ENCODE measurements at places on chromosomes 11 and 22. TPM values are rescaled to one million over a fixed set of nuclear protein-coding genes. Genes with fewer than 3 reads are reported as not detected.

DNA sequence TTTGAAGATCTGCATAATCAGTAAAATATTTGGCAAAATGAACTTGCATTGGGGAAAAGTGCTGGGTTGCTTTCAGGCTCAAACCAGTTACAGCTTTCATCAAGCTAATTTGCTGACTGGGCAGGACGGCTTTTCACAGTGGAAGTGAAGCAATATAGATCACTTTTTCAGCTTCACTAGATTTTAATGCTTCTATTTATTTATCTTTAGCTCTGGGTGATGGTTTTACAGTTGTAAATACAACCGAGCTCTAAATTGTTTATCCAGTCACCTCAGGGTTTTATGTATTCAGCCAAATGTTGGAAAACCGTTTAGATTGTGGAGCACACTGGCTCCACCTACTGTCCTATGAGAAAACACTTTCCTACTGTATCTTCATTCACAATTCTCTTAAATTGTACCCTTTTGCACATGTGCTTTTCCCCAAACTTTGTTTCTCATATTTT is 58.2 kb downstream of the ACER3 start:
- no peak for DNase-seq

DNA sequence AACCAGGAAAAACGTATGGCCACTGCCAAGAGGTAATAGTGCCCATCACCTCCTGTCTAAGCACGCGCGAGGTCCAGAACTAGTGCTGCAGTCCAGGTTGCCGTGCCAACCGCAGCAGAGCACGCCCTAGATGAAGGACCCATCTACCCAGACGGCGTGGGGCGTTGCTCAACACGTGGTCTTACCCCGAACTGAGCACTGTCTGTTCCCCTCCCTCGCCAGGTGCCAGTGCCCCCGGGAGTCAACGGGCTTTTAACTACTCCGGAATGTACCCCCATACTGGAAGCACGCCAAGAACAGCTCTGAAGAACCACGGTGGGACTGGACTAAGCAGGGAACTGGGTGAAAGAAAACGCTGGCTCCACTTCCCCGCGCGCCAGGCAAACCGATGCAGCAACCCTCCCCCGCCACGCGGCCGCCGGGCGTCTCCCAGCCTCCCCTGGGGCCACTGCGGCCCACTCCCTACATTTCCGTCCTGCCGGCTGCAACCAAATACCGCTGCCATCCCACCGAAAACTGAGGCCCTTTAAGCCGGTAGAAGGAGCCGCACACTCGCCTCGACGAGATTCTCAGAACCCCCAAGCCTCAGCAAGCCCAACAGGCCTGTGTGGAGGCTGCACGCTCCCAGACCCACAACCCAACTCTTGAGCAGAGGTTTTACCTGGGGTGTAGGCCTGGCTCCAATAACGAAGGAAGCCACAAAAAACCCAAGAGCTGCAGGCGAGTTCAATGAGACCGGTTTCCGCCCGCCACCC is at the start of gene HSPA8:
HSPA8 (minus strand) TSS at position 734 of the 755 bp plus-strand sequence. CDS start 812 bp downstream, outside the sequence.
- DNase-seq = no peak

DNA sequence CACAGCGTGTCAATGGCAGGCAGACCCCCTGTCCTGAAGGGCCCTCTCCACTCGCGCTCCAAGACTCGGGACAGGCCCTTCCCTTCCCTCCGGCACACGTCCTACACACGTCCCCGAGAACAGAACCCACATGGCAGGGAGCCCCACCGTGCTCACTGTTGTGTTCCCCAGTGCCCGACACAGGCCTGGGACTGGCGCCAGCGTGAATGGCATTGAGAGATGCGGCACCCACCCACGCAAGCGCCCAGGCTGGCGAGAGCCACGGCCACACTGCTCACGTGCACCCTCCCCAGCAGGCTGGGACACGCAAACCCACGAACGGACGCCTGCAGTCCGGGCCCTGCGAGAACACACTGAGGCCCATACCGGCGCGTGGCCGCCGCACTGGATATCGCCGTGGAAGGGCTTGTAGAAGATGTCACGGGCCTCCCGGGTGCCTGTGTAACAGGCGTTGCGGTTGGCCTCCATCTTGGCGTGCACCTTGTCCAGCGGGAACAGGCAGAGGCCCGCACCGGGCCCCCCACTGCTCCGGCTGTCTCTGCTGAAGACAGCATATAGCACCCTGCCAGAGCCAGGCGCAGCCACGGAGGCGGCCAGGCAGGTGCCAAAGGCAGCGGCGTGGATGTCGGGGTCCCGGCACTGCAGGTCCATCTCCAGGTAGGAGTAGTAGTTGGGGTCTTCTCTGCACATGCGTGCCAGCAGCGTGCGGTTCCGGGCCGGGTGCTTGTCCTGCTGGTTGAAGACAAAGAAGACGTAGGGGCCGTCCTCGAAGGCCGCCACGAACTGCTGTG is 18.1 kb downstream of the PLXNB2 start:
- no peak for DNase-seq

- no peak for DNase-seq
Measured at GRCh38 chr11:106971864-106972263, 46.4 kb downstream of the GUCY1A2 start.

GRCh38 chr11:61737636-61738386 is 14.6 kb upstream of the MYRF start:
- DNase-seq = no peak

DNA sequence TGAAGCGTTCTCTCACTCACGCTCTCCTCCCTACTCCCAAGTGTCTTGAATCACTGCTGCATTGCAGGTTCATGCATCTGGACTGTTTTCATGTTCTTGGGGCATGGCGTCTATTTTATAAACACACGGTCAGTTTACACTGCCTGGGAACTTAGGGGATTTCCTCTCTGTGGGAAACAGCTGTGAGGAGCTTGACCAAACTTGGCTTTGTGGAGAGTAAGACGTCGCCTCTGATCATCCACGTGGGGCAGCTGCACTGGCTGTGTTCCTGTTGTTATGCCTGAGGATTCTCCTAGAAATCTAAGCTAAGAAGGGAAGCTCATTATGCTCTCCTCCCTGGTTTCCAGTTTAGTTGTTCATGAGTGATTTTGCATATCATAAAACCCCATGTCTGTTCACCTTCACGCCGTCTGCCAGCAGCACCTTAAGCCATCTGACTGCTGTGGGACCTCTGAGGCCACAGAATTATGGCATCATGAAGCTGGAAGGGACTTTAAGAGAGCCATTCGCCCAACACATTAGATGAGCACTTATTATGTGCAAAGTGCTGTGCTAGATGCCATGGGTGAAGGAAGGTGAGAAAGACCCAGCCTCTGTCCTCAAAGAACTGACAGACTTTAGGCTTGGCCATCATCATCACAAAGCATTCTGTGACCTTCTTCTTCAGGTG is 38.8 kb upstream of the POU2AF1 start:
- DNase-seq = no peak

DNA sequence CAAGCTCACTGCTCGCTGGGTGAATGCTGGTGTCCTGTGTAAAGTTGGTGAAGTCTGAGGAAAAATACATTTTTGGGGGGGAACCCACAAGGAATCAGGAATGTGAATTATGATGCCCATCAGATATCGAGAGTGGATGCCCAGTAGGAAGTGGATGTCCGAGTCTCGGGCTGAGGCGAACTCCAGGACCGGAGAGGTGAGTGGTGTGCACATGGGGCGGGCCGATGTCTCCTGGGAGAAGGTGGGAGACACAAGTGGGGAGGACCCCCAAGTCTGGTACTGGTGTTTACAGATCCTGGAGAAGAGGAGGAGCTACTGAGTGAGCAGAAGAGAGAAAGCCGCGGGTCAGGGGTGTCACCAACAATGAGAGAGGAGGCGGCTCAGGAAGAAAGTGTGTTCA is 19.2 kb upstream of the APOBEC3A start:
- no peak for DNase-seq

DNA sequence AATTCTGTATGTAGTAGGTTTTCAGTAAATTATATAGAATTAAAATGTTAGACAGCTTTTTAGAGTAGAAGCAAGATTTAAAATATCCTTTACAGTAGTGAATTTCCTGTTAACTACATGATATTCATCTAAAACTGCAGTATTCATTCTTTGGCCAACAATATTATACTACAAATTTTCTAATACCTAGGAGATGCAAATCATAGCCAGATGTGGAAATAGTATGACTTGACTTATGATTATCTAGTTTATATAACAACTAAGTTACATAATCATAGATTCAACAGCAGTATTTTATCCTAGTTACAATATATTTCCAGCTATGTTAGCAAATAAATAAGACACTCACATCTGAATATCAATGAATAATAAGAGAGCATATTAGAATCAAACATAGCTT is 163.2 kb downstream of the MSANTD4 start:
- no peak for DNase-seq

- peak; percentile 29 for DNase-seq
Measured at GRCh38 chr11:82718307-82718706, 15.4 kb downstream of the FAM181B start.

- DNase-seq = no peak
Measured at GRCh38 chr11:78156127-78156844, 16.9 kb upstream of the ALG8 start.

GRCh38 chr11:69994810-69995209 is 83.3 kb upstream of the ANO1 start:
- DNase-seq = no peak

- no peak for DNase-seq
Measured at GRCh38 chr22:26484360-26484706, 656 bp downstream of the SRRD start.

- DNase-seq = no peak
Measured at GRCh38 chr11:12126344-12127019, 16.1 kb downstream of the MICAL2 start.

DNA sequence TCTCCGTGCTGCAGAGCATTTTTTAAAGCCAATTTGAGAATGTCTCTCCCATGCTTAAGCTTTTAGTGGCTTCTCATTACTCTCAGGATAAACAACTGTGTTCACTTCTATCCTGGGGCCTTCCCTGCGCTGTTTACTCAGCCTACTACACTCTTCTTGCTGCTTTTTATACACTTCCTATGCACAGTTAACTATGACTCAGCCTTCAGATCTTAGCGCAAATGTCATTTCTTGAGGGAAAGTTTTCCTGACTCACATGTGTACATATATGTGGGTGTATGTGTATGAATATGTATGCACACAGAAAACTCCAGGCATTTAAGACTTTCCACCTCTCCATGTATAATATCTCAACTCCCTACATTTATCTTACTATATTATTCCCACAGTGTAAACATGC is 9.8 kb downstream of the THAP12 start:
- DNase-seq = no peak

DNA sequence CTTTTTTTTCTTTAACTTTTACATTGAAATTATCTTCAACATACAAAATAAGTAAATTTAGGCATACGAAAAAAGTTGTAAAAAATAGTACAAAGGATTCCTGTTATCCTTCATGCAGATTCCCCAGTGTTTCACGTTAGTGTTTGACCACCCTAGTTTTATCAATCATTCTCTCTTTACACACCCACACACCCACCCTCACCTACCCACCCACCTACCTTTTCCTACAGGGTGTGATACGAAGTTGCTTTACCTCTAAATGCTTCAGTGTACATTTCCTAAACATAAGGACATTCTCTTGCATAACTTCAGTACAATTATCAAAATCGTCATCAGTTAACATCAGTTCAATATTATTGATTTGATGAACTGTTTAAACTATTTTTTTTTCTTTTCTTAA is 37.0 kb downstream of the HIPK3 start:
- DNase-seq = no peak

DNA sequence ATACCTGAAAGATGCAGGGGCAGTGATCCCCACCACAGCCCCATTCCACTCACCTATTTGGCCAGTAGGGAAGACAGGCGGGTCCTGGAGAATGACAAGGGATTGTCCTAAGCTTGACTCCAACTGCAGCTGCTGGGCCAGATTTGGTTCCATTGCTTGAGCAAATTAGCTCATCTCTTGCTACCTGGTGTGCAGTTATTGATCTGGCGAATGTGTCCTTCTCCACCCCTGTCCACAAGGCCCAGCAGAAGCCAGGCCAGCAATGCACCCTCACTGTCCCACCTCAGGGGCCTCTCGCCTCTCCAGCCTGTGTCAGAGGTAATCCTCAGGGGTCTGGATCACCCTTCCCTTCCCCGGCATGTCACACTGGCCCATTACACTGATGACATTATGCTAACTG is 23.3 kb downstream of the TSPAN32 start:
- DNase-seq = no peak

- DNase-seq = no peak
Measured at GRCh38 chr22:48478529-48479265, 1349.0 kb downstream of the BRD1 start.

- no peak for DNase-seq
Measured at GRCh38 chr11:10181811-10182210, 112.2 kb downstream of the SBF2 start.

DNA sequence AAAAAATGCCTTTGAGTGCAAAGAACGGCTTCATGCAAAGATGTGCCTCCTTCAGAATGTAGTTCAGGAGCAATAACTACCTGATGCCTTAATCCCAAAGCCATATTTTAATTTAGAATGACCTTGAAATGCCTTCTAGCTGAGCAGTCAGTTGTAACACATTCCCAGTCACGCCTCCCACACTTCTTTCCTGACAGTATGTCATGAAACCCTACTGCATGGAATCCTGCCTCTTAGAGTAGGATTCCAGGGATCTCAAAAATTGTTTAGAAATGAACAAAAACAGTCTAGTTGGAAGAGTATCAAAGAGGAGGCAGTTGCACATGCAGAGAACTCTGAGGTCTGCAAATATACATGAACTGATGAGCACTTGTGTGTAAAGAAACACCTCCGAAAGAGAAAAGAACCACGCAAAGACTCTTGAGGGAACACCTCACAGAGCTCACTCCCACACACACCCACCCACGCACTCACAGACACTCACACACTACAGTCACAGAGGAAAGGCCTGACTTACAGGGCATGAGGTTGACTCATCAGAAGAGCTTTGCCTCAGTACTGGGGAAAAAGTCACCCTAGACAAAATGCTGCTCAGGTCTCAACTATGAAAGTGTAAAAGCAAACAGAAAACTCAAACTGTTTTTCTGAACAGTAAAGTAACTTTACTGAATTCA is 77.4 kb downstream of the GGTLC2 start:
- DNase-seq = no peak

- no peak for DNase-seq
Measured at GRCh38 chr22:35575116-35575748, 34.6 kb downstream of the RASD2 start.

- DNase-seq = peak; percentile 18
Measured at GRCh38 chr11:132814410-132814809, 717.9 kb downstream of the OPCML start.

The AGBL2 gene
- polyA plus RNA-seq = 7.1 TPM

The ARHGAP20 gene
- 4.5 TPM for polyA plus RNA-seq

The PGR gene
- 0.16 TPM for polyA plus RNA-seq

The CASP5 gene
- polyA plus RNA-seq = not detected

The SCGB1C1 gene
- polyA plus RNA-seq = 1.3 TPM

The OR52K2 gene
- polyA plus RNA-seq = not detected

The RNF141 gene
- 49.9 TPM for polyA plus RNA-seq

The CARD16 gene
- 2.8 TPM for polyA plus RNA-seq

The APOL6 gene
- polyA plus RNA-seq = 4.1 TPM

The ZNF215 gene
- polyA plus RNA-seq = 3.8 TPM

The PDGFD gene
- polyA plus RNA-seq = 33.0 TPM

The EML3 gene
- 32.6 TPM for polyA plus RNA-seq

The VPREB3 gene
- polyA plus RNA-seq = 0.35 TPM

The ST3GAL4 gene
- polyA plus RNA-seq = 19.2 TPM

The ANKK1 gene
- polyA plus RNA-seq = 0.21 TPM
